NCI-H446 (cell line): ENCODE measurements at places on chromosomes 2 and 18.

GRCh38 chr2:175597286-175597685 lies 404.8 kb downstream of the LNPK start:
- DNase-seq, result no peak

DNA sequence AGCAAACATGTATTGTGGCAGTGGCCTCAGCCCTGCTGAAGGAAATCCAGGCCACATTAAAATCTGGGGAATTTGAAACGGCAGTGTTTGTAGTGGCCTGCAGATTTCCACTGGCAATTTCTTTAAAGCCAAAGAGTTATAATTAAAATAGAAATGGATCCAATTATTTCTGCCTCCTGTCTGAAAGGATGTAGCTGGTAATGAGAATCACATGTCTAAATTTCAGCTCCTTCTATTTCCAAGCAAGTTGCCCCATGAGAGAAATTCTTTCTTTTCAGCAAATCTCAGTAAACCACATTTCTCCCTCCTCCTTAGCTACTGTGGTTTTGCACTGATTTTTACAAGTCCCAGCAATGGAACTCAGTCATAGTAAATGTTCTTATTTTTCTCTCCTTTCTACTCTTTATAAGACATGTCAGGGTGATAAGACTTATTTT lies 55.4 kb upstream of the ZNF396 start:
- no peak for DNase-seq

DNA sequence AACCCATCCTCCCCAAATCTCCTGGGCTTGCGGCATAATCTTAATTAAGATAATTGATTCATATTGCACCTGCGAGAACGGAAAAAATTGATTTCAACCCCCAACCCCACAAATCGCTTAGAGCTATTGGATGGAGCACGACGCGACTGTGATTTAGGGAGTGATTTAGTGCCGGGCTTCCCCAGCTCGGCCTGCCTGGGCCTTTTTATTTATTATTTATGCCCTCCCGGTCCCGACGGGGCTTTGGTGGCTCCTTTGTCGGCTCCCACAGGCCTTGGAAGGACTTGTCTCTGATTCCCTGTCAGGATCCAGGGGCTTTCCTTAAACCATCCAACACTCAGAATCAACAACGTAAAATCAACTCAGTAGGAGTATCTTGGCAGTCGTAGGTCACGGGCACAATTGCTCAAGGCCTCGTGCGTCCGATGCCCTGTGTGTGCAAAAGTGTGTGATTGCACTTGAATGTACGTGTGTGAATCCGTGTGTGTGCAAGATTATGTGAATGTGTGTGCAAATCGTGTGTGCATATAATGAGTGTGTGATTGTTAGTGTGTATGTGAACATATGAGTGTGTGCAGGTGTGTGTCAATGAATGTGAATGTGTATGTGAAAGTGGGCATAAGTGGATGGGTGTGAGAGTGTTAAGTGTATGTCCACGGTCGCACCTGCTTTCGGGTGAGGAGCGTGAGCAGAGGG lies 4.3 kb upstream of the NEUROD1 start:
- no peak for DNase-seq

DNA sequence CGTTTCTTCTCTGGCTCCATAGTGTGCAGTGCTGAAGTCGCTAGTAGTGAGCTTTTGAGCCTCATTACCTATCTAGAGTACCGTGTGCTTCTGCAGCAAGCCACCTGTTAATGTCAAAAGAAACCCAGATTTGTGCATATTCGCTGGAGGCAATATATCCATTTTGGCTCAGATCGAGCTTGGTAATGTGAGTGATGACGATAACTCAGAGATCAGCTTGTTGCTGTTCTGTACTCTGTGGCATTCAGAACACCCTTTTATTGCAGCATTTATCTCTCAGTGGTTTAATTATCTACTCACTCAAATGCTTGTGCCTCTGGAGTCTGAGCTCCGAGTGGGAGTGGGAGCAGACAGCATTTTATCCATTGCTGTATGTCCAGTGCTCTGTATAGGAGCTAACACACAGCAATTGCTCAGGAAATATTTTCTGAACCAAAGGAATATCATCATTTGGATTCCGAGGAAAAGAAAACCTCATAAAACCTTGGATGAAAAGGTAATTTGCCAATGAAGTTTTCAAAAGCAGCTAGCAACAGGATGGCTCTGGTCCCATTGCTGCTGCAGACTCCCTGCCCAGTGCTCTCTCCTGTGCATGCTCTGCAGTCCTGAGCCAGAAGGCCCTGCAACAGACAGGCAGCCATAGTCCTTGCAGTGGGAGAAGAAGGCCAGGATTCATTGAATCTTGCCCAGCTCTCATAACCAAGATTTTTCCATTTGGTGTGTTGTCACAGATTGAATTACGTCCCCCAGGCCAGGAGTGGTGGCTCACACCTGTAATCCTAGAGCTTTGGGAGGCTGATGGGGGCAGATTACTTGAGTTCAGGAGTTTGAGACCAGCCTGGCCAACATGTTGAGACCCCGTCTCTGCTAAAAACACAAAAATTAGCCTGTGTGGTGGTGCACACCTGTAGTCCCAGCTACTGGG lies 183.8 kb downstream of the MYCN start:
- DNase-seq, result no peak

DNA sequence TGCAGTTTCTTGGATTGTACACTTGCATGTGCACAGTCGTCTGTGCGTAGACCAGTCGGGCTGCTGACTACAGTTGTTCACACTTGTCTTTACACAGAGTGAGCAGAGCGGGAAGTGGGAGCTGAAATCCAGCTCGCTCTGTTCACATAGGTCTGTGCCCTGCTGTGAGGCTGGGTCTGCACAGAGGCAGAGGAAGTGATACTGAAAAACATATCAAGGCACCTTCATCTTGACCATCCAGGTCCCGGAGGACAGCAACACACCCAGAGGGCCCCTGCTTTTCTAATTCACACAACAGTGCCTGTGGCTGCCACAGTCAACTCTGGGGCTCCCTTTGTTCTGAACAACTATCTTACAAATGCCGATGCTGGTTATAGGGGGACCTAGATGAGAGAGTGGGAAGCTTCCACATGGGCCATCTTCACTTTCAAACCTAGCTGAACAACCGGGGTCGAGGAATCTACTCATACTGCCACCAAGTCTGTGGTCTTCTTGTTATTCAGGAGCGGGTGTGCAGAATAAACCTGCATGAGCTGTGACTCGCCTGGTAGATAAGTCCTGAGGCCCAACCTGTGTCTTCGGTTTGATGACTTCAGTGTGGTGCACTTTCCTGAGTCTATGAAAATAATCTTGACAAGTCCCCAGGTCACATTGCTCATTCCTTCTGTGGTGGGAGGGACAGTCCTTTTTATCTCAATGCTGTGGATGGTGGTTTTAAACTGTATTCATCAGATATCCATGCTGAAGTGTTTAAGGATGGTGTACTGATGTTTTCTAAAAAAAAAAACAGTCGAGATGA lies 3.5 kb upstream of the ADNP2 start:
- no peak for DNase-seq
